ENCODE measurements at places on chromosomes 6 and 20.

- no peak for DNase-seq
These were observed 302.0 kb upstream of the STXBP5 start for GRCh38 chr6:146901940-146902816.

- DNase-seq, result no peak
These were observed 319.8 kb upstream of the PLCB4 start for GRCh38 chr20:8749101-8749500.

- no peak for DNase-seq
These were observed 149.4 kb downstream of the CD24 start for GRCh38 chr6:106825156-106825555.

GRCh38 chr20:41086402-41087324 lies 50.7 kb upstream of the PLCG1 start:
- DNase-seq, result no peak

GRCh38 chr6:13742961-13743735 lies 31.5 kb upstream of the RANBP9 start:
- no peak for DNase-seq

- DNase-seq, result no peak
These were observed 130.6 kb upstream of the FERMT1 start for GRCh38 chr20:6253396-6253795.

GRCh38 chr20:20837574-20838021 lies 125.2 kb upstream of the RALGAPA2 start:
- DNase-seq, result peak; percentile 64

DNA sequence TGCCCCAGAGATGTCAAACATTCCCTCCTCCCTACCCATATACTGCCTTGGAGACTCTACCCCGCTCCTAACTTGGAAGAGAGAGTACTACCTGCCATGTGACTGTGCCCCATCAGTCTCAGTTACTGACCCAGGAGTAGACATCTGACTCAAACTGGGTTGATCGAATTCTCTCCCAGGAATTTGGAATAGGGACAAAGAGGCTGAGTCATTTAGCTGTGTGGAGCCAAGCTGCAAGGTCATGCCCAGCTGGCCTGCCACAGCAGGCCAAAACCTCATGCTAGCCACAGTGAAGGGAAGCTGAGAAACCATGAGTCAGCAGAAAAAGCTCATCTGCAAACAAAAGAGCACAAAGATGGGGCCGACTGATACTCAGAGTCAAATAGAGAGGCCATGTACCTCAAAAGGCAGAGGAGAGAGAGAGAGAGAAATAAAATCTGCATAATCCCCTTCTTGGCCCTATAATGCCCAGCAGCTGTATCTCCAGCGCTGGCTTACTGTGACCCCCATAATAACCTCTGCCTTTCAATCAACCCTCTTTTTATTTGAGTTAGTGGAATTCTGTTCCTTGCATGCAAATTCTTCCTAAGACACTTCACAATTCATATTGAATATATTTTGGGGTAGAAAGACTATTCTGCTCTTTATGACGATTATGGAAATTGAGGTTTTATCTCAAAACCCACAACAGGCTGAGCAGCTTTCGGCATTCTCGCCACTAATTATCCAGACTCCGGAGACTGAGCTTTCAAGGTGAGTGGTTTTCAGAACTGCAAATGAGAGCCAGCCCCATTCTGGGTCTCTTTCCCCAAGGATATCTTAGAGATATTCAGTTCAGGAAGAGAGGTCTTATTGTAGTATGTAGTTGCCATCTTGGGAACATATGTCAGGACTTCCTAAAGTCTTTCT lies 21.4 kb upstream of the AKIRIN2 start:
- peak; percentile 48 for DNase-seq

DNA sequence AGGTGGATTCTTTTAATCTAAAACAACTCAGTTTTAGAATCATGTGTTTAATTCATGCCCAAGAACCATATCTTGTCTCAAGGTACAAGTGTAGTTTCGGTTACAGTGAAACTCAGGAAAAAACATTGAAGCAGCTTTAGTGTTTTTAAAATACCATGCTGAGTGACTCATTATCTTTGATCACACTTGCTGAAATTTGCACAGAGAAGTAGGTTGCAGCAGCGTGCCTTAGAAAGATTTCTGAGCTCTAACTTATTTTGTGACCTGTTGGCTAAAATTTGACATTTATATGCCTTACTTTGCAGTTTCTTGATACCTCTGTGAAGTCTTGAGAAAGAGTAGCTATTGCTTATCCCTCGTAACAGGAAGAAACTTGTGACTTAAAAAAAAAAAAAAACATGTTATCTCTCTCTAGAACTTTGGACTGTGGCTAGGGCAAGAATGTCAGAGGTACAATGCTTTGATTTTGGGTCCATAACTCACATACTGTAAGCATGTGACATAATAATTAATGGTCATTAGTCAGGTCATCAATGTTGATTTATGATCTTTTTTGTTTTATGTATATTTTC lies 34.5 kb upstream of the FUCA2 start:
- DNase-seq, result no peak

GRCh38 chr6:131288214-131288613 lies 152.9 kb downstream of the AKAP7 start:
- no peak for DNase-seq

GRCh38 chr6:13635948-13636658 lies 21.0 kb downstream of the NOL7 start:
- no peak for DNase-seq

DNA sequence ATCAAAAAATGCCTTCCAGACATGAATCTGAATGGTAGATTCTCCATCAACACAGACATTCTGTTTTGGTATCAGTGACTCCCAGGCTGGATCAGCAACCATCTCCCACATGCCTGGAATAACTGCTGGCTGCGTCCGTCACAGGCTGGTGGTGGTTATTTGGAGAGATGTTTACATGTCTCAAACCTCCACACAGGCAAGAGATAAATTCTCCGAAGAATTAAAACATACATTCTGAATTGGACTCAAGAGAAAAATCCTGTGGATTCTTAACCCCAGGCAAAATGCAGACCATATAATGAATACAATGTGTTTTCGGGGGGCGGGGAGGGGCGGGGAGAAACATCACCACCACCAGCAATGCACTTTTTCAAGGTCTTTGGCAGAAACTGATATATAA lies 108.2 kb downstream of the THBS2 start:
- no peak for DNase-seq
